Prostate gland (tissue), 2 donors: ENCODE measurements at places on chromosomes 4 and X. TPM values are rescaled to one million over a fixed set of nuclear protein-coding genes. Genes with fewer than 3 reads are reported as not detected.

Gene AKAP4
- 19.0 TPM for total RNA-seq

Gene AR
- 77.4 TPM for total RNA-seq

DNA sequence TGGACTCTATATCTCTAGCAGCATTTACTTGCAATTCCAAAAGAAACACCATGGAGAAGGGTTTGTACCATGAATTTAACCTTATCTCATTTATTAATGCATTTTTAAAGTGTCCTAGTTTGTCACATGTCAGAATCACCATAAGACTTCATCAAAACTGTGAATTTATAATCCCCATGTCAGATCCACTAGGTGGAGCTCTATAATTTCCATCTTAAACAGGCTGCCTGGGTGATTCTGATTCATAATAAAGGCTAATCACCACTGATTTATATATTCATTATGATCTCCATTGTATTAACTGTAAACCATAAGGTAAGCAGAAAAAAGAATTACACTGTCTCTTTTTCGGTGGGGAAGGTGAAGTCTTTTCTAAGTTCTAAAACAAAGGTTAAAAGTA lies 4.0 kb downstream of the TCEAL2 start:
- no peak overlapping the region for H3K27ac ChIP-seq
- no peaks in the 10 kb centered on the region for H3K4me1 ChIP-seq
- no peaks in the 10 kb centered on the region for H3K27me3 ChIP-seq
- H3K36me3 ChIP-seq = no peaks in the 10 kb centered on the region

GRCh38 chr4:81427344-81427821 lies 44.3 kb downstream of the RASGEF1B start:
- peaks cover 4% of the 10 kb centered on the region for H3K36me3 ChIP-seq
- no peak for DNase-seq
- no peaks in the 10 kb centered on the region for H3K27me3 ChIP-seq
- H3K4me3 ChIP-seq = no peak overlapping the region
- no peaks in the 10 kb centered on the region for H3K4me1 ChIP-seq

DNA sequence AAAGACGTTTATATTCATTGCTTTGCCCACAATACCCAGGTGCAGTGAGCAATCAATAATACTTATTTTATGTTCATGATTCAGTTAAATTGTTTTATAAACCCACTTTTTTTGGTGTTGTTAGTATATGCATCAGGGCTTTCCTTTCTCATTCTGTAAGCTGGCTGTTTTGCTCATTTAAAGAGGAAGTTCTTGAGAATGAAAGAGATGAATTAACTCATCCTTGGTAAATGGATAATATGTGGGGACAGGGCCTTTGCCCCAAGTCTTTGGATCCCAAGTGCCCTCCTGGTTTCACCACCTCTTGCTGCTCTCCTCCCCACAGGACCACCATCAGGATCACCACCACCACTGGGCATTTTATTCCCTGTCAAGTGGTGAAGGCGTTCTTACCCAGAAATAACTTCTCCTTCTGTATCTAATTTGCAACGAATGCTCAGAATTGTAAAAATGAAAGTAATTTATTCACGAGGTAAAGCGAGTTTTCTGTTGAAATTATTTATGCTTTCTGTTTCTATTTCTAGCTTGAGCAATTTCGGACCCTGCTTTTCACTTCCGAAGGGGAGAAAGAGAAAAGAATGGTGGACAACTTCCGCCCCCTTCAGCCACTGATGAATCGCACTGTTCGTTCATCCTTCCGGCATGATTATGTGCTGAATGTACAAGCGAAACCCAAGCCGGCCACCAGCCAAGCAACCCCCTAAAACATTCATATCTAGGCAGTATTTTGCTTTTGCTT lies 8.2 kb upstream of the ZRSR2 start:
- no peaks in the 10 kb centered on the region for H3K36me3 ChIP-seq
- no peaks in the 10 kb centered on the region for H3K27me3 ChIP-seq
- no peaks in the 10 kb centered on the region for H3K4me1 ChIP-seq
- H3K4me3 ChIP-seq = no peak overlapping the region
- H3K27ac ChIP-seq = no peak overlapping the region

GRCh38 chrX:2404776-2405175 lies 96.0 kb downstream of the DHRSX start:
- peak; percentile 17 for DNase-seq
- H3K4me1 ChIP-seq = no peaks in the 10 kb centered on the region
- H3K36me3 ChIP-seq = no peaks in the 10 kb centered on the region
- no peak overlapping the region for H3K4me3 ChIP-seq
